ENCODE measurements at places on chromosomes 2 and 18.

GRCh38 chr2:236782938-236783337 lies 213.3 kb downstream of the ACKR3 start:
- no peaks in the 10 kb centered on the region for H3K36me3 ChIP-seq
- H3K27ac ChIP-seq: no peak overlapping the region
- H3K27me3 ChIP-seq: no peaks in the 10 kb centered on the region
- H3K4me1 ChIP-seq: no peaks in the 10 kb centered on the region

- peaks cover under 1% of the 10 kb centered on the region for H3K36me3 ChIP-seq
- H3K27ac ChIP-seq: peak within 1 kb of the TSS; percentile 62
- no peaks in the 10 kb centered on the region for H3K27me3 ChIP-seq
- DNase-seq: peak; percentile 81
Observed at GRCh38 chr2:241188361-241189092, at the start of gene ANO7. Gene ANO7 (plus strand): TSS chr2:241188677. CDS start chr2:241190064, 1,387 bp downstream.

- no peak overlapping the region for H3K4me3 ChIP-seq
- DNase-seq: no peak
- no peaks in the 10 kb centered on the region for H3K36me3 ChIP-seq
- H3K27ac ChIP-seq: no peak overlapping the region
- H3K4me1 ChIP-seq: no peaks in the 10 kb centered on the region
- no peaks in the 10 kb centered on the region for H3K27me3 ChIP-seq
Observed at GRCh38 chr18:65704046-65704445, 46.8 kb upstream of the CDH7 start.

- peak overlapping the region; percentile 26 for H3K27ac ChIP-seq
- no peaks in the 10 kb centered on the region for H3K27me3 ChIP-seq
- H3K36me3 ChIP-seq: no peaks in the 10 kb centered on the region
- no peak for DNase-seq
Observed at GRCh38 chr2:237895544-237896506, 36.4 kb downstream of the RAMP1 start.

- no peak for DNase-seq
- H3K4me1 ChIP-seq: no peaks in the 10 kb centered on the region
Observed at GRCh38 chr18:35443434-35443833, 54.3 kb downstream of the INO80C start.

DNA sequence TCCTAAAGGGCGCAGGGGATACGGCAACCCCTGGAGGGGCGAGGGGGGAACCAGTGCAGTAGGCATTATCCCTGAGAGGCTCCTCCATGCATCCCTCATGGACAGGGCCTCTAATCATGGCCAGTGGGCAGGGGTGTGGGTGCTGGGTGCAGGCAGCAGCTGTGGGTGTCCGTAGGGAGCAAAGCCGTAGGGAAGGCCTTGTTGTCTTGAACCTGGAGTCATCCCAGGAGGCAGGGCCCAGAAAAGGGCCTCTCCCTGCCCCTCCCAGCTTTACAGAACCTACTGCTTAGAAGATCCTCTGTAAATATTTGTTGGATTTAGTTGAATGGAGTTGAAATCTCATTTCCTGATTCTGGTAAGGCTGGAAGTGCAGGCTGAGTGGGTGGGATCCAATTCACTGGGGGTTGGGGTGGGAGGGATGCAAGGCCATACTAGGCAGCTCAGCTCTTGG lies 207.0 kb upstream of the HAAO start:
- no peaks in the 10 kb centered on the region for H3K36me3 ChIP-seq
- peak; percentile 55 for DNase-seq
- H3K4me1 ChIP-seq: peaks cover 39% of the 10 kb centered on the region
- no peak overlapping the region for H3K4me3 ChIP-seq
- H3K27me3 ChIP-seq: no peaks in the 10 kb centered on the region

GRCh38 chr2:238143239-238143951 lies 4.9 kb downstream of the KLHL30 start:
- no peaks in the 10 kb centered on the region for H3K27me3 ChIP-seq
- H3K4me3 ChIP-seq: no peak overlapping the region
- H3K27ac ChIP-seq: no peak overlapping the region
- no peak for DNase-seq
- no peaks in the 10 kb centered on the region for H3K36me3 ChIP-seq

GRCh38 chr2:114068438-114068837 lies 178.5 kb downstream of the ACTR3 start:
- H3K36me3 ChIP-seq: no peaks in the 10 kb centered on the region
- no peak overlapping the region for H3K27ac ChIP-seq
- H3K4me3 ChIP-seq: no peak overlapping the region
- no peak for DNase-seq
- no peaks in the 10 kb centered on the region for H3K27me3 ChIP-seq

DNA sequence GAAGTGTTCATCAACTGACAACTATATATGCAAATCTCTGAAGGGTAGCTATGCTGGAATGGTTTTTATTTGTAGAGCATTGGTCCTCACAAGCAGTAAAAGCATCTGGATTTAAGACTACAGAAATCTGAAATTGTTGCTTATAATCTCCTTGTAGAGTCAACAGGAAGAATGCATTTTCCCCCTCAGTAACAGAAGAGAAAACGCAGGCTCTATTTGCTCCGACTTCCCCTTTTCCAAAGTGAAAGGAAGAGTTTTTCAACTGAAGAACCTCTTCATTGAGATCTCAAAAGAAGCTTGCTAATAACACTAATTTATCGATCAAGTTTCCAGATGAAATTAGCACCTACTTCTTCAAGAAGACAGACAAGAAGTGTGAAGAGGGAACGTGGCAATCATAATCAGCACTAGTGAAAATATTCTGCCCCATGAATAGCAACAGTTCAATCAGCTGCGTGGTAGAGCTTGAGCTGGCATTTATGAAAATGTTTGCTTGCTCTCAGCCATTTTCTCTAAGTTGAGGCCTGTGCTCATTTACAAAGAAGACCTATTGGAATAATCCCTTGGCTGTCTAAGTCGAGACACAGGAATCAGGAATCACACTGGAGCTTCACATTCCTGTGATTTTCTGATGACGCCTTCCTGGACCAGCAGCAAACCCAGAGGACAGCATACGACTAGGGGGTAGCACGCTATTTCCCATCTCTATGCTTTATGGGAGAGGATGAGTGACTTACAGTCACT lies 43.7 kb downstream of the TGIF1 start:
- peaks cover under 1% of the 10 kb centered on the region for H3K4me1 ChIP-seq
- DNase-seq: no peak
- no peaks in the 10 kb centered on the region for H3K36me3 ChIP-seq
- no peak overlapping the region for H3K4me3 ChIP-seq
- peaks cover under 1% of the 10 kb centered on the region for H3K27me3 ChIP-seq
- no peak overlapping the region for H3K27ac ChIP-seq

- no peak overlapping the region for H3K27ac ChIP-seq
- no peaks in the 10 kb centered on the region for H3K27me3 ChIP-seq
- no peak overlapping the region for H3K4me3 ChIP-seq
Observed at GRCh38 chr18:47926101-47926850, 4.2 kb downstream of the SMAD2 start.

- no peaks in the 10 kb centered on the region for H3K27me3 ChIP-seq
- H3K4me1 ChIP-seq: no peaks in the 10 kb centered on the region
- H3K4me3 ChIP-seq: no peak overlapping the region
- no peaks in the 10 kb centered on the region for H3K36me3 ChIP-seq
- no peak overlapping the region for H3K27ac ChIP-seq
Observed at GRCh38 chr2:166671801-166672200, 177.8 kb upstream of the SCN7A start.

- no peak for DNase-seq
- H3K27me3 ChIP-seq: no peaks in the 10 kb centered on the region
- no peak overlapping the region for H3K4me3 ChIP-seq
- H3K36me3 ChIP-seq: no peaks in the 10 kb centered on the region
Observed at GRCh38 chr2:105406221-105406620, 7.4 kb upstream of the FHL2 start.

DNA sequence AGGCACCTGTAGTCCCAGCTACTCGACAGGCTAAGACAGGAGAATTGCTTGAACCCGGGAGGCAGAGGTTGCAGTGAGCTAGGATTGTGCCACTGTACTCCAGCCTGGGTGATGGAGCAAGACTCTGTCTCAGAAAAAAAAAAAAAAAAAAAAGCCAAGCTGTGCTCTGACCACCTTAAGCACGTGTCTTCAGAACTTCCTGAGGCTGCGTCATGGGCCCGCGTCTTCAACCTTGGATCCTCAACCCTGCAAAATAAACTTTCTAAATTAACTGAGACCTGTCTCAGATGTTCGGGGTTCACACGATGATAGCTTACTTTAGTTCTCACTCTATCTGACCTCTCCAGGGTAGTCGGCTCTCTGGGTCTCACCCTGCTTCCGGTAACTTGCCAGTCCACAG lies 65.8 kb upstream of the CABLES1 start:
- H3K4me3 ChIP-seq: no peak overlapping the region
- peaks cover 32% of the 10 kb centered on the region for H3K4me1 ChIP-seq
- H3K27ac ChIP-seq: peak overlapping the region; percentile 16
- no peaks in the 10 kb centered on the region for H3K27me3 ChIP-seq
- H3K36me3 ChIP-seq: no peaks in the 10 kb centered on the region

- H3K4me3 ChIP-seq: no peak overlapping the region
- DNase-seq: no peak
- peaks cover 22% of the 10 kb centered on the region for H3K4me1 ChIP-seq
- H3K27ac ChIP-seq: no peak overlapping the region
- H3K36me3 ChIP-seq: no peaks in the 10 kb centered on the region
- no peaks in the 10 kb centered on the region for H3K27me3 ChIP-seq
Observed at GRCh38 chr18:45619826-45620201, 4.5 kb downstream of the SLC14A2 start.

DNA sequence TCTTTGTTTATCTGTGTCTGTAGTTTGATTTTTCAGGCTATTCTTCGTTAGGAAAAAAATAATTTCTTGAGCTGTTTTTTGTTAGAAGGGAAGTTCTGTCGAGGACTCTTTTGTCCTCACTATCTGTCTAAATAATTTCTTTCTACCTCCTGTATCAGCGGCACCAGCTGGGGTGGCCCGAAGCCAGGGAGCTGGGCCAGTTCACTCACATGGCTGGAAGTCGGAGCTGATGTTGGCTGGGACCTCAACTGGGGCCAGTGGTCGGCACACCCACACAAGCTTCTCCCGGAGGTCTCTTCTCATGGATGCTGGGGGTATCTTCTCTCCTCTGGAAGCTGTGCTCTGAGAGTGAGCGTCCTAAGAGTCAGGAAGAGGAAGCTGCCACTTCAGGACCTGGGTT lies 8.0 kb upstream of the PDIA6 start:
- peak; percentile 77 for DNase-seq
- no peak overlapping the region for H3K27ac ChIP-seq
- H3K36me3 ChIP-seq: no peaks in the 10 kb centered on the region
- H3K4me1 ChIP-seq: no peaks in the 10 kb centered on the region
- no peak overlapping the region for H3K4me3 ChIP-seq
- H3K27me3 ChIP-seq: peaks cover 11% of the 10 kb centered on the region

DNA sequence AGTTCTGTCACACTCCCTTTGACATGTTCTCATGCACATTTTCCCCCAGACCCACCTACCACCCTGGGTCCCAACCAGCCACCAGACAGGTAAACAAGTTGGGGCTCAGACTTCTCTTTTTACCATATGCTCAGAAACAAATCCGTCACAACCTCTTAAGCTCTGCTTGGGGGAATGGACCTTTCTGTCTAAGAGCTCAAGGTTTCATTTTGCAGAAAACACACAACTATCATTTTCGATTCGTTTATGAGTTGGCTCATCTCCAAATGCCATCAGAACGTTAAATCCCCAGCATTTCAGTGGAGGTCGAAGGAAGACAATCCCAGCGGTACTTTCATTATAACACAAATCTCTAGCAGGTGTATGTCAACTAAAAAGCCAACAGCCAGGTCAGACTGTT lies 30.6 kb upstream of the NCK2 start:
- H3K4me1 ChIP-seq: peaks cover 9% of the 10 kb centered on the region
- H3K36me3 ChIP-seq: no peaks in the 10 kb centered on the region
- no peaks in the 10 kb centered on the region for H3K27me3 ChIP-seq
- H3K27ac ChIP-seq: no peak overlapping the region
- DNase-seq: no peak
- no peak overlapping the region for H3K4me3 ChIP-seq
